Suppressor macrophage (primary cell): ENCODE measurements at places on chromosomes 16 and 17.
A peak's percentile ranks its signal among the peaks of the same experiment; 100 is the strongest.

GRCh38 chr17:40511136-40511535, 9.7 kb upstream of the TNS4 start:
- DNase-seq, result no peak

GRCh38 chr17:79793924-79794304, 3.0 kb downstream of the CBX8 start:
- no peak for DNase-seq

DNA sequence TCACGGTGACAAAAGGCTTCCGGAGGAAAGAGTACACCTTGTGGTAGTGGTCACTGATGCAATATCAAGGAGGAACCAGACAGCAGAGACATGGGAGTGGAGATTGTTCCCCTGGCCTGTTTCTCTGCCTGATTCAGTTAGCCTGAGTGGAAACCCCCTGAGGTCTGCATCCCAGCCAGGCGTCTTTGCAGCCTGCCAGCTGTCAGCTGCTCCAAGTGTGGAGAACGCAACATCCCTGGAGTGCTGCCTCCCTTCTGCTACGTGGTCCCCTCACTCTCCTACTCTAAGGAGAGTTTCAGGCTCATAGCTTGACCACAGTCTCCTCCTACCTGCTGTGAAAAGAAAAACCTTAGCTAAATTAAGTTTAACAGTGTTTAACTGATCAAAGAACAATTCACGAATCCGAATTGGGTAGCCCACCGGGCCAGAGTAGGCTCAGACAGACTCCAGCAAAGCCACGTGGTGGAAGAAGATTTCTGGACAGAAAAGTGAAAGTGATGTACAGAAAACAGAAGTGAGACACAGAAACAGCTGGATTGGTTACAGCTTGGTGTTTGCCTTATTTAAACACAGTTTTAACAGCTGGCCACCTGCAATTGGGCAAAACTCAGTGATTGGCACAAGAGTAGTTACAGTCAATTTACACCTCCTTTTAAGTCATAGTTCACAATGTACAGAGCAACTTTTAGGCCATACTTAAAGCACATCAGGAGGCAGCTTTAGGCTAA, 188.6 kb downstream of the DNAH9 start:
- DNase-seq, result no peak

GRCh38 chr16:85675251-85675874, 13.4 kb downstream of the GINS2 start:
- DNase-seq, result peak; percentile 51

DNA sequence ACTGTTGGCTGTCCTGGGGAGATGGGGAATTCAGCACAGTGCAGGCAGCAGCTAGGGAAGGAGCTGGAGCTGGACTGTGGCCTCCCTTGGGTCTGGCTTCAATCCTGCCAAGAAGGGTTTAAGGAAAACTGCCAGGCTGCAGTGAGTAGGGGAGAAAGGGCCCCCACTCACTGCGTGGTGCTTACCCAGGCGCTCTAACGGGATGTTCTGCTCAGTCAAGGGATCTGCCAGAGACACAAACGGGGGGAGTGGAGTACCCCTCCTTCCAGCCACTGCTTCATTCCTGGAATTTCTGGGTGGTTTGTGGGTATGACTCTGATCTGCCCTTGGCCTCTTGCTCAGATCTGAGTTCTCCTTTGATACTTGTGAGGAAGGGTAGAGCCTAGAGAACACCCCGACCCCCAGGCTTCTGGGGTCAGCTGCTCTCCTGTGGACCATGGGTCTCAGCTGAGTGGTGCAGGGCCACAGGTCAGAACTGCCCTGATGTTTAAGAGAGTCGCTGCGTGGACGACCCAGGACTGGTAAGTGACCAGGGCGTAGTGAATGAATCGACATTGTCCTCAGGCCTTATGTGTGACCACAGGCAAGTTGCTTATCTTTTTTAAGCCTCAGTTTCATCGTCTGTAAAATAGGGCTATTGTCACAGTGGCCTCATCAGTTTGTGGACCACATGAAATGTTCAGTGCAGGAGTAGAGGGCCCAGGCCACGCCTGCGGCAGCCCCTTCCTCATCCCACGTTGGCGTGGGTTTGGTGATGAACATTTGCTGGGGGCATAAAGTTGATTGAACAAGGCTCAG, 9.6 kb downstream of the CRISPLD2 start:
- DNase-seq, result no peak

- DNase-seq, result peak; percentile 75
Measured at GRCh38 chr17:4206962-4207361, 56.8 kb downstream of the ANKFY1 start.

DNA sequence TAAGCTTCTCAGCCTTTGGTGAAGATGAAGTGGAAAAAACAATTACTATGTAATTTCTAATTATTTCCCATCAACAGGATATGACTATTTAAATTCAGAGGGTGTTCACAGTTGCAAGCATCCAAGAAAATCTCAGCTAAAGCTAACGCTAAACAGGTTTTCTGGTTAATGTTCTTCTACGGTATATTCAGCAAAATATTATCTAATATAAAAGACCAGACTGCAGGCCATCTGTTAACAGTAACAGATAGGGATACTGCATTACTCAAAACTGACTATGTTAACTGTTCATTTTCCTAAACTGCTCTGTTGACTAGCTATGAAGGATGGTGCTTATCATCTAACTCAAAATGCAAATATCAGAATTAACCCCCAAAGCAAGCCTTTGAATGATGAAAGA, 32.8 kb downstream of the GLG1 start:
- no peak for DNase-seq

DNA sequence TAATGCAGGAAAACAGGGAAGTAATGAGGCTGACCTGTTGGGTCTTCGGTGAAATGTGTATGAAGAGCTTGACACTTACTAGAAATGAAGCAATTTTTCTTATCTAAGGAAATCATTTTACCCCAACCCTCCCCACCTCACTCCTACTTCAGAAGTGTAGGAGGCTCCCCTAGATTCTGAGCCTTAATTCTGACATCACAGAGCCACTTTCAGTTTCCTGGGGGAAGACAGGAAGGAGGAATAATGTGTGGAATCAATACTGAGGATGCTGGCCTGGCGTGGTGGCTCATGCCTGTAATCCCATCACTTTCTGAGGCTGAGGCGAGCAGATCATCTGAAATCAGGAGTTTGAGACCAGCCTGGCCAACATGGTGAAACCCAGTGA, 20.3 kb downstream of the FBRS start:
- no peak for DNase-seq

- DNase-seq, result no peak
Measured at GRCh38 chr17:66903781-66904180, 60.7 kb upstream of the CACNG4 start.

DNA sequence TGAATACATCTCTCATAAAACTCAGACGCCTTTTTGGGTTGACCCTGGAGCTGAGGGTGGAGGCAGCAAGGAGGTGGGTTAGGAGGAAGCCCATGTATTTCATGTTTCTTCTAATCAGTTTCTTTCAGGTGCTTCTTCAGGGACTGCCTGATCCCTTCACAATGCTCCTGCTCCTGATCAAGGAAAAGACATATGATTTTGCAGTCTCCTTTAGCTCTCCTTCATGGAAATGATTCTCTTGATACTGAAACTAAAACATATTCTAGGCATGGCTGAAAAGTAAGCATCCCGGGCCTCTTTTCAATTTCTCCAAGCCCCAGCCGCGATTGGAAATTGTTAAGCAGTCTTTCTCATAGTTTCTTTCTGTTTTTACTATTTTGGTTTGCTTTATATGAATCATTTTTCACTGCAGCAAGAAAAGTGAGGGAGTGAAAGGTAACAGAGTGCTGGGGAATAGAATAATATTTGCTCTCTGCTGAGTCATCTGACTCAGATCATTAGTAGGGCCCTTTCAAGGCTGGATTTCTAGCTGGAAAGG, 730.7 kb downstream of the CDH11 start:
- no peak for DNase-seq

DNA sequence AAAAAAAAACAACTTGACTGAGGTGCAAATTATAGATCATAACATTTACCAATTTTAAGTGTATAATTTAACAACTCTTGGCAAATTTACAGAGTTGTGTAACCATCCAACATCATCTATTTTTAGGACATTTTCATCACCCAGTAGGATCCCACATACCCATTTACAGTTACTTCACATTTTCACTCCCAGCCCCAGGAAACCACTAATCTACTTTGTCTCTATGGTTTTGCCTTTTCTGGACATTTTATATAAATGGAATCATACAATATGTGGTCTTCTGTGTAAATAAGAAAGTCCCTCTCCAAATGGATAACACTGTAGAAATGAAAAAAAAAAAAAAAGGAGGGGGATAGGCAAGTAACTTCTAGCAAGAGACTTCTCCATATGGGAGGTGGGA, 26.1 kb upstream of the XYLT1 start:
- peak; percentile 16 for DNase-seq

- DNase-seq, result no peak
Measured at GRCh38 chr16:64809876-64810629, 311.8 kb downstream of the CDH11 start.

DNA sequence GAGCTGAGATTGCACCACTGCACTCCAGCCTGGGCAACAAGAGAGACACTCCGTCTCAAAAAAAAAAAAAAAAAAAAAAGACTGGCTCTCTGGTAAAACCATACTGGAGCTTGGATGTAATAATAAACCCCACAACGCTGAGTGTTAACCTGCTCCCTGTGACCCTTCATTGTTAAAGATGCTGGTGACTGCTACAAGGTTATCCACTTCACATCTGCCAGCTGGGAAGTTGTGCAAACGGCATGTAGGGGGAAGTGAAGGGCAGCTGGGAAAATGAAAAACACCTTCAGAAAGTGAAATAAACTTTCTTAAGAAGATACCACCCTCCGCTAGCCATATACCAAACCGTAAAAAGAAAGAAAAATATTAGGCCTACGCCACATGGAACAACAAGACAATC, 131.0 kb upstream of the NUDT7 start:
- no peak for DNase-seq

DNA sequence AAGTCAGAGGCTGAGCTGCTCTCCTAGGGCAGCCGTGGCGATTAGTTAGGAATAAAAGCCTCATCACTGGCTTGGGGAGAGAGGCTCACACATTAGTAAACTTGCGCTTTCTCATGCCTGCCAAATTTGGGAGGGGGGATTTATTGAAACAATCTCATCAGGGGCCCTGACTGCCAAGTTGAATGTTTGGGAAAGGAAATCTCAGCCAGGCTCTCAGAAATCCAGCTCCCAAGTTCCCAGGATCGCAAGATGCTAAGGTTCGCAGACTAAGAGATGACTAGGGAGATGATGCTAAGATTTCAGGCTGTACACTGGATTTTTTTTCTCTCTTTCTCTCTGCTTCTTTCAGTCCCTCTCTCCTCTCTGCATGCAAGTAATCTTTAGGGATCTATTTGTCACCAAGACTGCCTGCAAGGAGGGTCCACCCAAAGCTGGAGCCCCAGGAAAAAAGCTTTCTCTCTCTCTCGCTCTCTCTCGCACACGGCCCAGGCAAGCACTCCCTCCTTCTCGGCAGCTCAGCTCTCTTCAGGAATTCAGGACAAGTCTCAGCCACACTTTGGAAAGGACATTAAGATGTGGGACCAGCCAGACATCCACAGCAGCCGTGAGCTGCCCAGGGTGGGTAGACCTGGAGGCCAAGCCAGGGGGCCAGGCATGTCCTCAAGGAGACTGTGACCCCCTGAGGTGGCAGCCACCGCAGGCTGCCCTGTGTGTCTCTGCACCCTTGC, 1.4 kb downstream of the GPR139 start:
- no peak for DNase-seq

GRCh38 chr17:46873941-46874645, 22.7 kb downstream of the WNT9B start:
- DNase-seq, result no peak

DNA sequence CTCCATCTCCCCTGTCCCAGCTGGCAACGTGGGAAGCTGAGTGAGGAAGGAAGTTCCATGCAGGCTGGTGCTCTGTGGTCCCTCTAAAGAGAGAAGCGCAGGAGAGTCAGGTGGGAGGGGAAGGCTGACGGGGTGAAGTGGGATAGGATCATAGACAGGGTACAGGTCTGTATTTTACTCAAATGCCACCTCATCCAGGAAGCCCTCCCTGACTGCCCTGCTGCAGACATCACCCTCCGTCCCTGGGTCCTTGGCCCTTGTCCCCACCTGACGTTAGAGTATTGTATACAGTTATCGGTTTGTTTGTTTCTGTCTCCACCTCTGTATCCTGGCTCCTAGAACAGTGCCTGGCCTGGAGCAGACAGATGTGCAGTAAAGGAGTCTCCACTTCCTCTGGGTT, 11.7 kb downstream of the CANT1 start:
- no peak for DNase-seq

- no peak for DNase-seq
Measured at GRCh38 chr17:36791942-36792475, 145.3 kb upstream of the LHX1 start.

DNA sequence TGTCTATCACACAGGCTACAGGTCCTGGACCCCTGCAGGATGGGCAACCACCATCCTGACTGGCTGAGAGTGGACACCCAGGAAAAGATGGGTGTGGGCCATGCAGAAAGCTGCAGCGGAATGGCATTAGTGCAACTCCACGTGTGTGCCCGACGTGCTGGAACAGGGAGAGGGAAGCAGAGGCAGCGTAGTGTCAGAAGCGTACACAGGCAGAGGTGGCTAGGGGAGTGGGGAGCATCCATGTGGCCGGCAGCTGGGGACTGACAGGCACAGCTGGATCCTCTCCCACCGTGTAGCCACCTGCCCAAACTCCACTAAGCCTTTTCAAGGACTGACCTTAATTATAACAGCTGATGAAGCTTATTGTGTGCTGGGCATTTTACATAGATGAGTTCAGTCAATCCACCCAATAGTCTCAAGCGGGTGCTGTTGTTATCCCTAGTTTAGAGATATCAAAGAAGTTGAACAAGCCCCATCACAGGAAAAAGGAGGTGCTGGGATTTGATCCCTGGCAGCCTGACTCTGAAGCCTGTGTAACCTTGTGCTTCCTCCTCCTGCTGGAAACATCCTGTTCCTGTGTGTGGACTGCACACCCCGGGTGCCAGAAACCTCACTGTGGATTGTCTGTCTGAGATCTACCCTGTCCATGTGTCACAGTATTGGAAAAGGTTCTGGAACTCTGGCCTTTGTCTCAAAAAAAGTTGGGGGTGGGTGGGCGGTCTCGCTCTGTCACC, 114.0 kb downstream of the PRKCA start:
- DNase-seq, result no peak
